CD4-positive, alpha-beta T cell treated with Interleukin-4 for 4 hours (primary cell): ENCODE measurements at places on chromosomes 3 and 15.

DNA sequence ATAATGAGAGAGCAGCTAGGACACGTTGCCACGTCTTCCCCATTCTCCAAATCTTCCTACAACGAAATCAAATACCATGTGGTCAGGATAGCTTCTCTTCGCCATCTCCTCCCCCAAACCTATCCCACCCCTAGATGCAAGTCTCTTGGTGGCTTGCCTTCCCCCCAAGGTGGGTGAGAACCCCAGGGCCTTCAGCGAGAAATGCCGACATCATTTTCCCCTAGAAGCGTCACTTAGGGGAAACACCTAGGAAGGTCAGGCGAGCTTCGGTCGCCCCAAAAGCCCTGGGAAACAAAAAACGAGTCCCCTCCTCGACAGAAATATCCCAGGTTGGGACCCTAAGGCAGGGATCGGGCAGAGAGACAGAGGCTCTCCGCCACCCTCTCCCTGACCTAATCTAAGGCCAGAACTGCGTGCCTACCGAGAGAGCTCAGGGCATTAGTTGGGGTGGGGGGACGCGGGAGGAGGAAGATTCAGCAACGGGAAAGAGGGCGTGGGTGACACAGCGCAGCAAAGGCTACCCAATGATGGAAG is 502 bp downstream of the DPH3 start:
- DNase-seq = peak; percentile 6

GRCh38 chr3:57960174-57960505 is 48.1 kb upstream of the FLNB start:
- no peak for DNase-seq

GRCh38 chr15:48528921-48529320 is 116.6 kb downstream of the FBN1 start:
- no peak for DNase-seq

- no peak for DNase-seq
These were observed 635.6 kb upstream of the ALCAM start for GRCh38 chr3:104731074-104731473.

GRCh38 chr3:37957539-37957936 is 33.0 kb upstream of the VILL start:
- no peak for DNase-seq

DNA sequence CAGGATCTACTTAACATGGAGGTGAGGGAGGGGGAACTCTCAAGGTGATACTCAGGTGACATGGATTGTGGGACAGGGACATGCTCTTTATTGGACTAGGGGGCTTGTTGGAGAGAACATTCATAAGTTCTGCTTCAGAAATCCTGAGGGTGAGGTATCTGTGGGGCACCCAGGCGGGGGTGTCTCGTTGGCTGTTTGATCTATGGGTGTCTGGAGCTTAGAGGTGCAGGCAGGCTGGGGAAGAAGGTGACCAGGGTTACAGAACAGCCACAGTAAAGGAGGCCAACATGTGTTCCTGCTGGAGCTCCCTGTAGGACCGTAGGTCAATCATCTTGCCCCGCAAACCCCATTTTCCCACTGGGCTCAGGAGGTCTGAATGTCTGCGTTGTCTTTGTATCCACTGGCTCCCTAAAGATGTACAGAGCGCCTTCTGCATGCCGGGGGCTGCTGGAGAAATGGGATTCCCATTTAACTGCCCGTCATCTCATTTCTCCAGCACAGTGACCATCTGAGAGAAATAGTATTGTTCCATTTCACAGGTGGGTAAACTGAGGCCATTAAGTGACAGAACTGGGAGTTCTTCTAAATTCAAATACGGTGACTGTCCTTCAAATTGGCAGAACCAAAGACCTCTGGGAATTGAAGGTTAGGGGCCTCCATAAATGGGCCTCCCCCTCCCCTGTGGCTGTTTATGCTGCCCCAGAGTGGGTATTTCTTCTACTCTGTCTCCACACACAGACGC is 40.3 kb upstream of the TSEN2 start:
- DNase-seq = no peak
